ENCODE measurements at places on chromosomes 5 and 9.

DNA sequence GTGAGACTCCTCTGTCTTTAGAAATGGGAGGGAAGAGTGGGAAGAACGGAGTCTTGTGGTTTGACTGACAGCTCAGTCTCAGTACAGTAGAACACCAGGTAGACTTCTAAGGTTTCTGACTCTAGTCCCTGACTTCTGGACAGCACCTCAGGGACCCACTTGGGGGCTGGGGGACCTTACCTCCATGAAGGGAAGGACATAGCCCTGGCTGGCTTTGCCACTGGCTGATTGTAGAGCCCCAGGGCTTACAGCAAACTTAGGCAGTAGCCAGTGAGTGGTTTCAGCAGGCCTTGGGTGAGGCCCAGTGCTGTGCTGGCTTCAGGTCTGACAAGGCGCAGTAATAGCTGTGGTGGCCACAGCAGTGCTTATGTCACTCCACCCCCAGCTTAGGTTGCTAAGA lies 290.0 kb upstream of the PRR16 start:
- no peak for DNase-seq

DNA sequence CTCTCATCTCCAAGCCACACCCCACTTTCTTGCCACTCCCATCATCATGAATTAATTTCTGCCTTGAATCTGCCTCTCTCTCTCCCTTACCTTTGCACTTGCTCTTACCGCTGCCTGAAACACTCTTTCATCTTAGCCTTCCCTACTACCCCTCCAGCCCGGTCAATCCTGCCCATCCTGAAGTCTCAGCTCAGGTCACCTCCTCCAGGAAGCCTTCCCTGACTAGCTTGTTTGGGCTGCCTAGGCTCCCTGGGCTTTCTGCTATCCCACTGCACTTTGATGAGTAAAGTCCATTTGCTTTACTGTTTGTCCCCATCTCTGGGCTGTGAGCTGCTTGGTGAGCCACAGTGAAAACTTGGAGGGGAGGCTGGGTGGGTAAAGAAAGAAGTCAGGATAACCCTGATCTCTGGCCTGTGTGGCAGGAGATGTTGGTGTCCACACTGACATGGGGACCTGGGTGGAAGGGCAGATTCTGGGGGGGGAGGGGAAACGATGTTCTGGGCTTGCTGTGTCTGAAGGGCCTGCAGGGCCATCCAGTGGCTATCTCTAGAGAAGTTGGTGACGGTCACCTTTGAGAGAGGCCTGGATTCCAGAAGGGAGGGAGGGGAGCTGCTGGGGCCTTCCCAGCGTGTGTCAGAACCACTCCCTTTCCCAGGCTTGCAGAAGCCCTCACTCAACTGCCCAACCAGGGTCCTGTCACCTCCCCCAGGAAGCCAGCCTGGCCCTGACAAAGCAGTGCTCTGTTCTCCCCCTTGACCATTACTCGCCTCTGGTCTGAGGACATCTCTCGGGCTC lies 75.0 kb upstream of the DAB2IP start:
- DNase-seq: no peak

DNA sequence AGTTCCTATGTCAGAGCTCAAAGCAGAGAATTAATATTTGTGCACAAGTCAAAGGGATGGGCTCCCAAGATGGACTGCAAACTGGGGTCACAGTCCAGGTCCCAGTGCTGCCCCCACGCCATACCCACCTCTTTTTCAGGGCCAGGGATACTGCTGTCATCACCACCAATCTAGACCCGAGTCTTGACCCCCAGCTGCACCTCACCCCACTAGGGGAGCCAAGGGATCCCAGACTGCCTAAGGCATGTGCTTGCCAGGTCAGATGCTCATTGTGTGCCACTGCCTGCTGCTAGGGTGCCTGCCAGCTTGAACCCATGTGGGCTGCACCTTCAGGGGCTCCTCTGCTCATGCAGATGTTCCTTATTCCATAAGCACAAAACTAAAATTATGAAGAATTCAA lies 215.6 kb upstream of the NREP start:
- no peak for DNase-seq

GRCh38 chr5:131684595-131684994 lies 49.6 kb upstream of the RAPGEF6 start:
- no peak for DNase-seq

DNA sequence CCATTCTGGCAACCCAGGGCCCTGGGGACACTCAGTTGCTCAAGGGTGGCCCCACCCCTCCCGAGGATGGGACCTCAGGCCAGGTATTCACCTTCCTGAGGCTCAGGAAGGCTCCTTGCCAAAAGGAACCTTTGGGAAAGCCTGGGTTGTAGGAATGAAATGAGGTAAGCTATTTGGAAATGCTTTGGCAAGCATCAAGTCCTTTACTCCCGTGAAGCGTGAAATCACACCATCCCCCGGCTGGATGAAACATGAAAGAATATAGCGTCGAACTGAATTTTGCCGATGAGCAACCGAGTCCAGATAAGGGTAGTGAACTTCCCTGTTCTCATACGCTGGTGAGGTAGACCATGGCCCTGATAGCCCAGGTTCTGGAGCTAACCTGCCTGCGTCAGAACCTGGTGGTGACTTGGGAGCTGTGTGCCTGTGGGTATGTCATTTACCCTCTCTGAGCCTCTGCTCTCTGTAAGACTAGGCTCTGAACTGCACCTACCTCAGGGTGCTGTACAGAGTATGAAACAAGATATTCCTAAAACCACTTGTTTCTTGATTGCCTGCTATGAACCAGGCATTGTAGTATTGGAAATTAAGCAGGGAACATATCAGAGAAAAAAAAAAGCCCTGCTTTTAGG lies 105.3 kb upstream of the BOD1 start:
- DNase-seq: no peak
